ENCODE measurements at places on chromosomes 3 and 15. TPM values are rescaled to one million over a fixed set of nuclear protein-coding genes. Genes with fewer than 3 reads are reported as not detected.
A peak's percentile ranks its signal among the peaks of the same experiment; 100 is the strongest.

The CHRFAM7A gene
- not detected for total RNA-seq

The SLC28A1 gene
- not detected for total RNA-seq

DNA sequence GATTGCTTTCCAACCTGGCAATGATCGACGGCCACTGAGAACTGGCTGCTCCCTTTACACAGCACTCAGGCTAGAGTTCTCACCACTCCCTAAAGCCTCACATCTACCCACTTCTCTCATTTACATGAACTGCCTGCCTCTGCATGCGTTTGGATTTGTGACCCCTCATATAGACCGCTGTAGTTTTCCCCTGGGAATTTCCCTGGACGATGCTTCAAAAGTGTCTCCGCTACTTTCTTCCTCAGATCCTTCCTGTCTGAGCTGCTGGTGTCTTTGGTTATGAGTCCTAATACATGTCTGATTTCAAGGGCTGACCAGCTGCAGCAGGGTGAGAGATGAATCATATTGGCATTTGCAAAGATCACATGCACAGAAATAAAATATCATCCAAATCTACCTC is 116.7 kb upstream of the ETV5 start:
- H3K4me3 ChIP-seq: no peak overlapping the region
- H3K27me3 ChIP-seq: peaks cover 67% of the 10 kb centered on the region
- no peak for DNase-seq
- no peak overlapping the region for H3K27ac ChIP-seq

DNA sequence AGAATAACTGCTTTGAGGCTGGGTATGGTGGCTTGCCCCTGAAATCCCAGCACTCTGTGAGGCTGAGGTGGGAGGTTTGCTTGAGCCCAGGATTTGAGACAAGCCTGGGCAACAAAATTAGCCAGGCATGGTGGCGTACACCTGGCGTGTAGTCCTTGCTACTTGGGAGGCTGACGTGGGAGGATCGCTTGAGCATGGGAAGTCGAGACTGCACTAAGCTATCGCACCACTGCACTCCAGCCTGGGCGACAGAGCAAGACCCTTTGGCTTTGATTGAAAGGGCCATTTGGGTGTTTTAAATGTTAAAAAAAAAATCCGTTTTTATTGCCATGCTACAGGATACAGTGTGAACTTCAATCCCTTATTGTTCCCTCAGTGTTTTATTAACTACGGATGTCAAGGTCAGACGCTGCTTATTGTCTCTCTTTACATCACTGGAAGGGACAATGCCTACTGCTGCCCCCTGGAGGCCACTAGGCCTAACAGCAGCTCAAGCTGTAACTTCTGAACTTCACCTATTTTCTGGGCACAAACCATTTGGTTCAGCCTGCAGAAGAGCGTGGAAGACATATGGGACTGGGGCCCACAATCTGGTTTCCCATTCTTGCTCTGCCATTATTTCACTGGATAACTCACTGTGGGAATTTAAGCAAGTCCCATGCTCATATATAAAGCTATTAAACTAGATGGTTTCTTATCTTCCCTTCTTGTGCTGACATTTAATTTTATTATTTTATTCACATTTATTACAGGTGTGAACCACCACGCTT is 15.3 kb upstream of the IREB2 start:
- H3K4me1 ChIP-seq: peaks cover 17% of the 10 kb centered on the region
- no peak overlapping the region for H3K4me3 ChIP-seq
- peaks cover 23% of the 10 kb centered on the region for H3K27me3 ChIP-seq
- DNase-seq: peak; percentile 33
- H3K36me3 ChIP-seq: no peaks in the 10 kb centered on the region

DNA sequence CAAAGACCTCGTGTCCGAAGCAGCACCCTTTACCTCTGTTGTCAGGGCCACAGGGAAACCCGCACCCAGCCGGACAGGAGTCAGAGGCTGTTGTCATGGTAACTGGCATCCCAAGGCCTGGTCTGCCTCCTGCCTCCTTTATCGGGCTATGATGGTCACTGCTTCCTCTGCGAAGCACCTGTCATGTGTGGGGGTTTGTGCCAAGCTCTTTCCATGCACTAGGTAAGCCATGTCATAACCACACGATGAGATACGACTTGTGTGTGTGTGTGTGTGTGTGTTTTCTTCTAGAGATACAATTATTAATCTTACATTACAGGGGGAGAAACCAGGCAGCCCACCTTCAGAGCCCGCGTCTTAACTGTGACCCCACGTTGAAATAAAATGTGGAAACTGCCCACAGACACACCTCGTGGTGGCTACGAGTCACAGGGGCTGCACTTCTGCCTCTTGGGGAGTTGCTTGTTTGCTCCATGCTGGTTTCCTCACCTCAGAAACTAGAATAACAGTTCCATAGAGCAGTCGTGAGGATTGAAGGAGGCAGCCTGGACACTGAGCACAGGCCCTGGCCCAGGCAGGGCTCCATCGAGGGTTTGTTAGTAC is 18.0 kb downstream of the ZDHHC19 start:
- no peaks in the 10 kb centered on the region for H3K4me1 ChIP-seq
- no peak for DNase-seq
- no peak overlapping the region for H3K4me3 ChIP-seq

GRCh38 chr3:39291903-39292329 is 12.1 kb upstream of the CX3CR1 start:
- peaks cover 50% of the 10 kb centered on the region for H3K4me1 ChIP-seq
- no peak overlapping the region for H3K27ac ChIP-seq
- H3K4me3 ChIP-seq: no peak overlapping the region
- H3K27me3 ChIP-seq: peaks cover 4% of the 10 kb centered on the region
- peak; percentile 35 for DNase-seq

DNA sequence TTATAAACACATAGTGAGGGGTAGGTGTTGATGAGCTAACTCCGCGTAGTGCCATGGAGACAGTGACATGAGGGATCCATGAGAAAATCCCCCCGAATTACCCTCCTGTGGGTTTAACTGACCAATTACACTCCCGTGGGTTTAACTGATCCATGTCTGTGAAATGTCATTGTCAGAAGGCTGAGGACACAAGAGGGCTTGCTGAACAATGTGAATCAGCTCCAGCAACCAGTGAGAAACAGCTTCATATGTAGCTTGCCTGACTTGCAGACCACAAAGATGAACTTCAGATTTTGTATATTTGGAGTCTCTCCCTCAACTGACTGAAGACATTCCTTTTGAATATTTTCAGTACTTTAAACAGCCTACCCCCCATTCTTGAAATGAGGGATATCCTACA is 144.9 kb downstream of the FBN1 start:
- DNase-seq: peak; percentile 30
- H3K4me1 ChIP-seq: peaks cover 58% of the 10 kb centered on the region
- H3K4me3 ChIP-seq: peak overlapping the region; percentile 7

GRCh38 chr3:71372911-71373637 is 210.5 kb downstream of the FOXP1 start:
- no peaks in the 10 kb centered on the region for H3K36me3 ChIP-seq
- no peak overlapping the region for H3K27ac ChIP-seq
- no peak for DNase-seq
- no peak overlapping the region for H3K4me3 ChIP-seq
- peaks cover 19% of the 10 kb centered on the region for H3K4me1 ChIP-seq
- peaks cover 5% of the 10 kb centered on the region for H3K27me3 ChIP-seq

- peaks cover 27% of the 10 kb centered on the region for H3K4me1 ChIP-seq
- no peak for DNase-seq
- peaks cover 4% of the 10 kb centered on the region for H3K36me3 ChIP-seq
- H3K27me3 ChIP-seq: no peaks in the 10 kb centered on the region
Observed at GRCh38 chr15:64560501-64560900, 100.1 kb downstream of the ZNF609 start.

DNA sequence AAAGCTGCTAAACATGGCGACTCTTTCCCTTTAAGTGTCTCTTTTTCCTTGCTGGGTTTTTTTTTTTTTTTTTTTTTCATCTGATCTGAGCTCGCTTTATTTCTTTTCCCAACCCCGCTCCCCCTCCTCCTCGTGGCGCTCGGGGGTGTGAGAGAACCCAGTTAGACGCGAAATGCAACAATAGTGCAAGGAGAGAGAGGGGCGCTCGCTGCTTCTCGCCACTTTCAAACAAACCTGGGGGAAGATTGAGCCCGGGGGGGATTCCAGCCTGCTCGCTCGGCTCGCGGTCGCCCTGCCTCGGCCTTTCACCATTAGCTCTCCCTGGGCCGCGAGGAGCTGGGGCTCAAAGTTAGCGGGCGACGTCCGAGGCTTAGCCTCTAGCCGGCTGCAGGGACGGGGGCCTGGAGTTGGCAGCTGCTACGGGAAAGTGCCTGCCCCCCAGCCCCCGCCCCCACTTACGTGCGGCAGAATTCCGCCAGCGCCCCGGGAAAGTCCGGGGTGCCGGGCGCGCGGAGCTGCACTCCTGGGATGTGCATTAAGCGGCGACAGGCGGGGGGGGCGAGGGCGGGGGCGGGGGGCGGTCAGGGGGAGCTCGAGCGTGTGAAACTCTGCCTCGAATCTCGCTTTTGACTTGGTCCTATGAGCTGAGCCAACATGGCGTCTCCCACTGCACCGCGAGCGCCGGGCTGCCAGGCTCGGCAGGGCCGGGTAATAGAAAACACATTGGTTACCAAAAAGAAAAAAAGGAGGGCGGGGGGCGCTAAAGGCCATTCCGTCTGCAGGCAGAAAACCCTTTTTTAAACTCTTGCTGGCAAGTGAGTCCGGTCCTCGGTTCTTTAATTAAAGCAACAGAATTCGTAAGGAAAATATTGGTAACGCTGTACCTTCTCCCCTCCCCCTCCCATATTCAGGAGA is 10.4 kb downstream of the NR2F2 start:
- H3K4me3 ChIP-seq: peak overlapping the region; percentile 94
- peak overlapping the region; percentile 95 for H3K27ac ChIP-seq
- peaks cover 82% of the 10 kb centered on the region for H3K4me1 ChIP-seq
- H3K36me3 ChIP-seq: peaks cover 91% of the 10 kb centered on the region
- peaks cover 13% of the 10 kb centered on the region for H3K27me3 ChIP-seq
- DNase-seq: no peak

GRCh38 chr3:163538387-163538786 is 1539.9 kb downstream of the SI start:
- no peaks in the 10 kb centered on the region for H3K36me3 ChIP-seq
- no peak for DNase-seq
- no peaks in the 10 kb centered on the region for H3K27me3 ChIP-seq
- no peak overlapping the region for H3K4me3 ChIP-seq

DNA sequence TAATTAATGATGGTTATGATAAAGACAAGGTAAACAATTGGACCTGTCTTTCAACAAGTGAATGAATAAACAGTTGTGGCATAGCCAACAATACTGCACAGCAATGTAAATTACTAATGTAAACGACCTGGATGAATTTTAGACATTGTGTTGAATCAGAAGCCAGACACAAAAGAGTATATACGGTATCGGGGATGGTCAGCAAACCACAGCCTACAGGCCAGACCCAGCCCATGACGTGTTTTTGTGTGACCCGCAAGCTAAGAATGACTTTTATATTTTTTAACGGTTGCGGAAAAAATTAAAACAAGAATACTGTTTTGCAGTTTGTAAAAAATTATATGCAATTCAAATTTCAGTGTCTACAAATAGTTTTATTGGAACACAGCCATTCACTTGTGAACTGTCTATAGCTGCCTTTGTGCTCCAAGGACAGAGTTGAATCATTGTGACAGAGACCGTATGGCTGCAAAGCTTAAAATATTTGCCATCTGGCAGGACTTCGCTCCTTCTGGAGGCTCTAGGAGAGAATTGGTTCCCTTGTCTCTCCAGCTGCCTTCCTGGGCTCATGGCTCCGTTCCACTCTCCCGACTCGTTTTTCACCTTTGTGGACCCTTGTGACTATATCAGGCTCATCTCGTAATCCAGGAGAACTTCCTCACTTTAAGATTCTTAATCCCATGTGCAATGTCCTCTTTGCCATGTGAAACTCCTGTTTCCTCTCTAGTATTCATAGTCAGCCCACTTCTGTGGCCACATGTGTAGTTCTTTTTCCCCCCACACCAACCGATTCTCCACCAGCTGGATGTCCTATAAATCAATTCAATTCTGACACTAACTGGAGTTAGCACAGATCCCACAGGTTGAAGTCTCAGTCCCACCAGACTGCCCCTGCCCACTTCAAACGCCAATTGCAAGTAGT is 72.7 kb downstream of the CMTM8 start:
- H3K27ac ChIP-seq: no peak overlapping the region
- no peaks in the 10 kb centered on the region for H3K36me3 ChIP-seq
- no peak overlapping the region for H3K4me3 ChIP-seq
- no peak for DNase-seq
- H3K27me3 ChIP-seq: peaks cover 12% of the 10 kb centered on the region
- H3K4me1 ChIP-seq: peaks cover 9% of the 10 kb centered on the region

GRCh38 chr3:15903164-15903563 is 105.4 kb upstream of the ANKRD28 start:
- H3K4me1 ChIP-seq: peaks cover 23% of the 10 kb centered on the region
- no peak overlapping the region for H3K27ac ChIP-seq
- H3K27me3 ChIP-seq: peaks cover 10% of the 10 kb centered on the region
- peak; percentile 42 for DNase-seq

GRCh38 chr3:97245201-97245910 is 431.0 kb downstream of the EPHA6 start:
- no peaks in the 10 kb centered on the region for H3K27me3 ChIP-seq
- H3K36me3 ChIP-seq: no peaks in the 10 kb centered on the region
- H3K27ac ChIP-seq: no peak overlapping the region
- H3K4me3 ChIP-seq: no peak overlapping the region
- DNase-seq: no peak
- no peaks in the 10 kb centered on the region for H3K4me1 ChIP-seq

DNA sequence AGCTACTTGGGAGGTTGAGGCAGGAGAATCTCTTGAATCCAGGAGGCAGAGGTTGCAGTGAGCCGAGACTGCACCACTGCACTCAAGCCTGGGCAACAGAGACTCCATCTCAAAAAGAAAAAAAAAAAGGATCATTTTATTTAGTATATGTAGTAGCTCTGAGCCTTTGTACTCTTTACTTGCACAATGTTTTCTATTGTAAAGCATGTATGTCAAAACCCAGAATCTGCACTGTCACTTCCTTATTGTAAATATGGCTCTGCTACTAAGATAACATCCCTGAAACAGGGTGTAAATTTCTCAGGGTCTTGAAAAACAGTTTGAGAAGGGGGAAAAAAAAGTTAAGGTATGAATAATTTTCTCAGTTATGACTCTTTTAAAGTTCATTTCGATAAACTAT is 35.1 kb downstream of the SLMAP start:
- H3K36me3 ChIP-seq: no peaks in the 10 kb centered on the region
- H3K27me3 ChIP-seq: no peaks in the 10 kb centered on the region
- H3K27ac ChIP-seq: no peak overlapping the region
- peaks cover 28% of the 10 kb centered on the region for H3K4me1 ChIP-seq

Data from HFFc6 (cell line).